Left ventricle myocardium superior (tissue), 1 donor: ENCODE measurements at places on chromosomes 5 and 9. TPM values are rescaled to one million over a fixed set of nuclear protein-coding genes. Genes with fewer than 3 reads are reported as not detected.

- no peak for DNase-seq
These were observed 76.9 kb downstream of the SFXN1 start for GRCh38 chr5:175555168-175555785.

IL13 gene
- total RNA-seq = not detected

PGGT1B gene
- total RNA-seq = 23.4 TPM

GRCh38 chr9:123376218-123377071 is 20.4 kb downstream of the CRB2 start:
- no peak for DNase-seq

DNA sequence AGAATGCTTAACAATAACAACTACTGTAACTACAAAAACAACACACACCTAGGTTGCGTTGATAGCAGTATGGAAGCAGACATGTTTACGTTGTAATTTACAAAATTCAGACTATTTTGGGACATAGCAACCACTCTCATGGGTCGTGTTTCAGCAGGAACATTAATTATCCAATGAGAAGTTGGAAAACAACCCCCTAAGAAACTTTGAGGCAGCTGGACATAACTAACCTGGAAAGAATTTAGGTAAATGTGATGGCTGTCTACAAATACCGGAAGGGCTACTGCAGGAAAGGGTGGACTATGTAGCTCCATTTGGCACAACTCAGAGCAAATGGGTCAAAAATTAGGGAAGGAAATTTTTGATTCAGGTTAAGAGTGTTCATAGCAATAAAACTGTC is 409.3 kb downstream of the ADGRV1 start:
- no peak for DNase-seq

- no peak for DNase-seq
These were observed 2.4 kb upstream of the POU4F3 start for GRCh38 chr5:146336197-146336596.

GRCh38 chr5:179862891-179863290 is 4.3 kb upstream of the MRNIP start:
- DNase-seq = peak; percentile 14

DNA sequence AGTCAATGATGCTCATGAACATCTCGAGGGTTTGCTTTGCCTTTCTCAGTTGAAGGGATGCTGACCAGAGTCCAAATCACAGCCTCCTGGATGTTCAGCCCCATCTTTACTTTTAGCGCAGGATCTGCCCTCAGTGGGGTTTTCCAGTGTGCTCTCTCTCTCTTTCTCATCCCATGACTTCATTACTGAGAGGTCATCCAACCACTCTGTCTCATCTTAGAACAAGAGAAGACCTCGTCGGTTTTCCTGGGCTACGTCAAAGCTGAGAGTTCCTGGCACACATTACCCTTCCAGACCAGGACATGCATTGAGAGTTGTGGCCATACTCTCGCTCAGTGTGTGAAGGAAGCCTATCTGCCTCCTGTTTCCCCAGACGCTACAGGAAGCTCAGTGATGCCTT is 47.3 kb downstream of the C9orf152 start:
- DNase-seq = no peak

ZNF883 gene
- 4.3 TPM for total RNA-seq

SLC34A3 gene
- total RNA-seq = not detected

GRCh38 chr9:121484651-121485446 is 14.8 kb downstream of the GGTA1 start:
- DNase-seq = no peak

GRCh38 chr5:39713250-39713916 is 288.6 kb upstream of the DAB2 start:
- DNase-seq = no peak

GPX8 gene
- 4.6 TPM for total RNA-seq

DNA sequence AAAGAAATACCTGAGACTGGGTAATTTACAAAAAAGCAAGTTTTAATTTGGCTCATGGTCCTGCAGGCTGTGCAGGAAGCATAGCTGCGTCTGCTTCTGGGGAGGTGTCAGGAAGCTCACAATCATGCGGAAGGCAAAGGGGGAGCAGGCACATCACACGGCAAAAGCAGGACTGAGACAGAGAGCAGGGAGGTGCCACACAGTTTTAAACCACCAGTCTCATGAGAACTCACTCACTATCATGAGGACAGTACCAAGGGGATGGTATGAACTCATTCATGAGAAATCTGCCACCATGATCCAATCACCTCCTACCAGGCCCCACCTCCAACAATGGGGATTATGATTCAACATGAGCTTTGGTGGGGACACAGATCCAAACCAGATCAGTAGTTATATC is 96.2 kb downstream of the OSTF1 start:
- no peak for DNase-seq

GRCh38 chr5:142014911-142015584 is 2.2 kb upstream of the GNPDA1 start:
- no peak for DNase-seq

CCL27 gene
- total RNA-seq = not detected

TEX48 gene
- not detected for total RNA-seq

- DNase-seq = no peak
These were observed 26.8 kb downstream of the IRF1 start for GRCh38 chr5:132463811-132464155.

DNA sequence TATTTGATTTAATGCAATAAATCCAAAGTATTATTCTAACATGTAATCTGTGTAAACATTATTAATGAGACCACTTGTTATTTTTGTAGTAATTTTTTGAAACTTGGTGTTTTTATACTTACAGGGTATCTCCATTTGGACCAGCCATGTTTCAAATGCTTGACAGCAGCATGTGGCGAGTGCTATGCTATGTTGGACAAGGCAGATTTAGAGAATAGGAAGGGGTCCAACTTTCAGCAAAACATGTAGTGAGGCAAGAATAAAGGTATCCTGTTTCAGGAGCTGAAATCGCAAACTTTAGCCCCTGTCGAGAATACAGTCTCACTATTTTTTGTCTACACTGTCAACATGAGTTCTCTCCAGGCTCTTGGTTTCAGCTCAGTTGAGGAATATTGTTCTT is 33.7 kb downstream of the SNX24 start:
- no peak for DNase-seq

GRCh38 chr9:15146268-15146700 is 160.7 kb downstream of the TTC39B start:
- no peak for DNase-seq

PSD2 gene
- total RNA-seq = not detected

SUB1 gene
- 183 TPM for total RNA-seq

CDH9 gene
- not detected for total RNA-seq

DNA sequence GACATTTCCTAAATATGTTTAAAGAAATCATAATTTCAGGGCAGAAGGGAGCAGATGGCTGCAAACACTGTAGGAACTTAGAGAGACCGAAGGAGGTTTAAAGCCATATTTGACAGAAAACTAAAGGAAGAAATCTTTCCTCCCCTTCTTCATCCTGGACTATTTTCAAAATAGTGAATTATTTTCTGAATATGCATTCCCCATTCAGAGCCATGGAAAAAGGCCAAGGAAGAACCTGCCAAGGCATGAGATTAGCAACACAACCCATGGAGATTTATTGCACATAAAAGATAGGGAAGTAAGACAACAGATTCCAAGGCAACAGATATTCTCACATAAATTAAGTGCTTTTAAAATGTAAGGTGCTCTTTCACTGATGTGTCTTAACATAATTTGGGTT is 233.3 kb upstream of the ADAMTS16 start:
- DNase-seq = no peak

DNA sequence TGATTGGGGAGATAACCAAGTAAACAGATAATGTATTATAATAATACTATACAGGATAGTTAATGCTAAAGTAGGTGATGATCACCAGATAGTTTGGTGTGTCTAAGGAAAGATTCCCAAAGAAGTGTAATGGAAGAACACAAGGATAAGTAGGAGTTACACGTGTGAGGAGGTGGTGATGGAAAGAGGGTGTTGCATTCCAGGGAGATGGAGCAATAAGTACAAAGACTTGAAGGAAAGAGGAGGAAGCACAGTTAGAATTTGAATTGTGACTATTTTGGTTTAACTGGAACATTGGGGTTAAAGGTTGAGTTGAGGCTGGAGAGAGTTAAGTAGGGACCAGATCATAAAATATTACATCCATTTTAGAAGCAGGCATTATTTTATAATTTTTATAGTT is 76.9 kb downstream of the IPO11 start:
- no peak for DNase-seq

DNA sequence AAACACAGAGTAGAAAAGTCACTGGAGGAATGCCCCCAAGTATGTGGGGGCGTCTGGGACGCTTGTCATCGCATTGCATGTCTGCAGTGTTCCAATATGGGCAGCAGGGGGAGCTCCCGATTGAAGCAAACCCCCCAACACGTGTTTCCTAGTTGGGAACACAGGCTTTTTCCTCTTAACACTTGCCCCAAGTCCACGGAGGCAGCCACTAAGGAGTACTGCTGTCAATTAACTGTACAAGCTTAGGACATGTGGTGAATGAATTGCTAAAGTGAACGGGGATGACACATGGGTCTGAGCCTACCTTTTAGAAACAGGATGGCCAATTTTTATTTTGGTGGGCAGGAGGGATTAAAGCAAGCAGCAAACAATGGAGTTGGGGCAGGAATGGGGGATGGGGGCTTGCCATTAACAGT is 2.2 kb downstream of the GABRB2 start:
- peak; percentile 27 for DNase-seq

MTAP gene
- total RNA-seq = 25.7 TPM

C1QTNF3 gene
- total RNA-seq = 1.1 TPM

GRCh38 chr5:134649163-134649835 is 714 bp downstream of the SEC24A start:
- no peak for DNase-seq

HTR1A gene
- total RNA-seq = not detected

DNA sequence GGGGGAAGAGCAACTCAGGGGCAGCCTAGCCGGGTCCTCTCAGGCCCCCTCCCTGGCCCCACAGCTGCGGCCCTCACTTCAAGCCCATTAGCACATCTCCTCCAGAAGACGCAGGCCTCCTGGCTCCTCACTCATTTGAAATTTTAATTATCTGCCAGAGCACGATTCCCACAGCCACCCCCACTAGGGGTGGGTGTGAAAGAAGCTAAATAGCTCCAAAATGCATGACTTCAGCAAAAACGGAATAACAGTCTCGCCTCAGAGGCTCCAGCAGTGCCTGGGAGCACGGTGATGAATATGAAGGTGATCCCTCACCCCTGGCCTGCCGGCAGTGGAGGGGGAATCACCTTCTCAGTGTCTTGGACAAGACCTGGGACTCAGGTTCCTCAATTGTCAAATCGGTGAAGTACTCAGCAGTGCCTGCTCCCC is 61.1 kb upstream of the HRH2 start:
- DNase-seq = no peak
